ENCODE measurements at places on chromosomes 11 and 22.

GRCh38 chr11:31690516-31690915 is 120.6 kb downstream of the PAX6 start:
- no peak for DNase-seq

- DNase-seq: peak; percentile 64
Observed at GRCh38 chr11:20013346-20014066, 146.8 kb downstream of the DBX1 start.

- peak; percentile 63 for DNase-seq
Observed at GRCh38 chr11:100855466-100856067, 168.5 kb downstream of the ARHGAP42 start.

DNA sequence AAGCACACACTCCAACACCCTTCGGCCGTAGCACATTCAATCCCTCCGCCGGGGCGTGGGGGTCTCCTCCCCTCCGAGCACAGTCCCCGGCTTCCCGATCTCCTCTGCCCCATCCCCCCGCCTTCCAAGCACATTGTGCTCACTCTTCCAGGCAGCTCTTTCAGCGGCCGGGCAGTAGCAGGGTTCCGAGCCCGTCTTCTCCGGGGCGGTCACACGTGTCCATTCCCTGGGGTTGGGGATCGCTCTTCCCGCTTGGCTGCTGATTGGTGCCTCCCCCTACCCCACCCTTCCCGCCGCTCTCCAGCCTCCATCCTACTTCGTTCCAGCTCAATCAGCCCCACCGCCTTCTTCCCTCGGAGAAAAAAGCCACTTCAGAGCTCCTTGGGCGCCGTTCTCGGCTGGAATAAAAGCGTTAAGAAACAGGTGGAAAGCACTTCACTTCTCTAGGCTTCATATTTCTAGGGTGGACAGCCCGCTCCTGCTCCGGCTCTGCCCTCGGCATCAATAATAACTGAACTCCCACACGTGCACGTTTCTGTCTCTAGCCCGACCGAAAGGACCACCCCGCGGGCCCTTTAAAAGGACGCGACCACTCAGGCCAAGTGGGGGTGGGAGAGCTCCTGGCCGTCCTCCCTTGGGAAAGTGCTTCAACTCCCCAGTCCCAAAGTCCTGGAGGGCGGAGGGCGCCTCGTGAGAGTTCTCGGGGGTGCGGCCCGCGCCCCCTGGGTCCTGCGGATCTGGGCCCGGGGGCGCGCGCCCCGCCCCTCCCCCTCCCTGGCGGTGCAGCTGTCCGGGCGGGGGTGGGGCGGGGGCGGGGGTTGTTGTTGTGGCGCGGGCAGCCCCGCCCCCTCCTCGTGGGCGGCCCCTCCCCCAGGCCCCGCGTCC is 464 bp upstream of the CECR2 start:
- peak; percentile 30 for DNase-seq

- peak; percentile 14 for DNase-seq
Observed at GRCh38 chr11:28808771-28809170, 700.6 kb downstream of the METTL15 start.

DNA sequence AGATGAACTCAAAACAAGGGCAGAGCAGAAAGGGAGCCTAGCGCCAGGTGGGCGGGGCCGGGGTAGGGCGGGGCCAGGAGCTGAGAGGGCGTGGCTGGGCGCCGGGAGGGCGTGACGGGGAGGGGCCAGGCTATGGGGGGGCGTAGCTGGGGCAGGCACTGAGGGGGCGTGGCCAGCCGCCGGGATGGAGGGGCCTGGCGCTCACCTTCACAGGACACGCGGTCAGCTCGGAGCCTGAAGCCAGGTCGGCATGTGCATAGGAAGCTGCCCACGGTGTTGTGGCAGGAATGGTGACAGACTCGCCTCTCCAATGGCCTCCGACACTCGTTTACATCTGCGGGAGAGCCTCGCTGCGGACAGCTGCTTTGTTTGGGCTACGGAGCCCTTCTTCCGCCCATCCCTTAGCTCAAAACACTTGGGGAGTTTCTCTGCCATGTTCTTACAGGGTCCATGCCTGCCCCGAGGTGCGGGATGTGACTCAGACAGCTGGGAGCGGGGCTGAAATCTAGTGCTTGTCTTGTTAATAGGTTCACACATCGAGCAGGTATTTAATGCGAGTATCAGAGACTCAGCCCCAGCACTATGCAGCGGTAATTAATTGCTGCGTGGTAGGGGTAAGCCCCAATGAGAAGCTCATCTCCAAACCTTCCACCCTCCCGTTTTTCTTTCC is 13.4 kb downstream of the VWCE start:
- no peak for DNase-seq

- DNase-seq: no peak
Observed at GRCh38 chr22:32082331-32082730, 39.3 kb downstream of the SLC5A1 start.

- no peak for DNase-seq
Observed at GRCh38 chr22:29006346-29006745, 55.3 kb downstream of the C22orf31 start.

DNA sequence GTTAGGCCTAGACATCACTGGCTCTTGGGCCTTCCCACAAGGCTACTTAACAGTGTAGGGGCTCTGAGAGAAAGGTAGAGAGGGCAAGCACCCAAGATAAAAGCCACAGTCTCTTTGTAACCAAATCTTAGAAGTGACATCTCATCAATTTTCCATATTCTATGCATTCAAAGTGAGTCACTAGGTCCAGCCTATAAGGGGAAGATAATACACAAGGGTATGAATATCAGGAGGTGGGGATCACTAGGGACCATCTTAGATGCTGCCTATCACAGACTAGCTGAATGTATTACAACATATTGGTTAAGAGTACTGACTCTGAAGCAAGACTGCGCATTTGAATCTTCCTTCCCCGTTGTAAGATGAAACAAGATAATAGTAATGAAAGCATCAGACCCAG is 144.1 kb downstream of the RBFOX2 start:
- no peak for DNase-seq

- peak; percentile 36 for DNase-seq
Observed at GRCh38 chr11:79152511-79152910, 288.3 kb downstream of the TENM4 start.

DNA sequence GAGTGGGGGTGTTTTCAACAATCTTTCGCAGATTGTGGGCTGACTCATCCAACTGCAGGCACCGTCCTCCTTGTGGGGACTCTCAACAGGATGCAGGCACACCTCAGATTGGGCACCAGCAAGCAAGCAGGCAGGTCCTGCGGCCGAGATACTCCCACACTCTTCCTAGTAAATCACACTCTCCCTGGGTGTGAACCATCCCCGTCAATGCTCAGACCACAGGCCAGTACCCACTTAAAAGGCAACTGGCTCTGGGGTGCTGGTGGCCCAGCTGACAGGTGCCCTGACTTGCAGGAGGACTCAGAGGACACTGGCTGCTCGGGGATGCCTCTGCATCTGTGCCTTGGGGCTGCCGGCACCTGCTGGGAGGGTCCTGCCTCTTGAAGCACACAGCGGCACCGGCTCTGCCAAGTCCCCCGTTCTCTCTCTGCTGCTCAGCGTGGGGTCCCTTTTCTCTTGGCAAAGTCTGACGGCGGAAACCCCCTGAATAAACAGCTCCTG is 282.5 kb downstream of the CTTN start:
- no peak for DNase-seq

- DNase-seq: no peak
Observed at GRCh38 chr22:45491841-45492240, 10.8 kb upstream of the FBLN1 start.

GRCh38 chr11:119729581-119729927 is 554 bp upstream of the NECTIN1 start:
- no peak for DNase-seq

DNA sequence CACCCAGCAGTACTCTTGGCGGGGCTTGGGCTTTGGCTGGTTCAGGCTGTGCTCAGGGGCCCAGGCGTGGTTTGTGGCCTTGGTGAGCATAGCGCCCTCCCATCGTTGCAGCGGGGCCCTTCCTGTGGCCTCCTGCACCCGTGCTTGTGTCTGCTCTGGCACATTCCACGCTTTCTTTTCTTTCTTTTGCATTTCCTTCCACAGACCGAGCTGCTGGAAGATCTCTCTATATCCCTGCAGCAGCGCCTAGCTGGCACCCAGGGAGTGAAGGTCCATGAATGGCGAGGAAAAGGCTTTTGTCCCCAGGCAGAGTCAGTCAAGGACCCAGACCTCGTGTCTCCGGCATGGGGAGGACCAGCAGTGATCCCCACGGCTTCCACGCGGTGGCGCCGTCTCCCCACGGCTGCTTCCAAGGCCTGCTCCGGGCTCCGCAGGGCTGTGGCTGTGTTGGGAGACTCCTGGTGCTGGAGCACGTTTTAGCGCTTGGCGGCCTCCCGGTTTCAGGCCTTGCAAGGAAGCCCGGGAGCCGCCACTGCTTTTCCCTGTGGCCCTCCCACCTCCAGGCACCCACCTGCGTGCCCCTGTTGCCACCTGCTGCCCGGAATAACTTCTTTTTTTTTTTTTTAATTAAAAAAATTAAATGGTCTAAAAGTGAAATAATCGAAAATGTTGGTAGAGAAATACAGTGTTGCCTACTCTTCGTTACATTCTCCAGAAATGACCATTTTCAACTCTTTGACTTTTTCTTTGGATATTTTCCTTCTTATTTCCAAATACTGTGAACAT is 28.5 kb downstream of the GLB1L2 start:
- DNase-seq: peak; percentile 77

- peak; percentile 86 for DNase-seq
Observed at GRCh38 chr11:32562839-32563599, 20.6 kb upstream of the EIF3M start.

GRCh38 chr11:35304900-35305460 is 114.4 kb downstream of the SLC1A2 start:
- DNase-seq: no peak

- no peak for DNase-seq
Observed at GRCh38 chr22:30186041-30186440, 60.5 kb downstream of the LIF start.

GRCh38 chr22:36334821-36335603 is 52.8 kb downstream of the MYH9 start:
- peak; percentile 81 for DNase-seq

GRCh38 chr22:38652859-38653258 is 3.3 kb downstream of the FAM227A start:
- peak; percentile 20 for DNase-seq

All from kidney tubule cell (primary cell).